ENCODE measurements at places on chromosomes 6 and 20.

DNA sequence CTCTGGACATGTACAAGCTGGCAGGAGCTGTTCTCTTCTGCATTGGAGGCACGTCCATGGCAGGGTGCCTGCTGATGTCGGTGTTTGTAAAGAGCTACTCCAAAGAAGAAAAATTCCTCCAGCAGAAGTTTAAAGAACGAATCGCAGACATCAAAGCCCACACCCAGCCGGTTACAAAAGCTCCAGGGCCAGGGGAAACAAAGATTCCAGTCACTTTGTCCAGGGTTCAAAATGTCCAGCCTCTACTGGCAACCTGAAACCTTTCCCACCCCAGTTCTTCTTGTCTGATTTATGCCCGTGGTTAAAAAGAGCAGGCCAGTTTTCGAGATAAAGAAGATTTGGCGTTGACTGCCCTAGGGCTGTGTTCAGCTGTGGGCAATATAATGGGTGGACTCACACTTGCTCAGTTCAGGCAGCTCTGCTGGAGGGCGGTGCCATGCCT lies 19.7 kb downstream of the NRSN1 start:
- DNase-seq = no peak

GRCh38 chr6:138410972-138411880 lies 7.2 kb downstream of the HEBP2 start:
- DNase-seq = no peak

DNA sequence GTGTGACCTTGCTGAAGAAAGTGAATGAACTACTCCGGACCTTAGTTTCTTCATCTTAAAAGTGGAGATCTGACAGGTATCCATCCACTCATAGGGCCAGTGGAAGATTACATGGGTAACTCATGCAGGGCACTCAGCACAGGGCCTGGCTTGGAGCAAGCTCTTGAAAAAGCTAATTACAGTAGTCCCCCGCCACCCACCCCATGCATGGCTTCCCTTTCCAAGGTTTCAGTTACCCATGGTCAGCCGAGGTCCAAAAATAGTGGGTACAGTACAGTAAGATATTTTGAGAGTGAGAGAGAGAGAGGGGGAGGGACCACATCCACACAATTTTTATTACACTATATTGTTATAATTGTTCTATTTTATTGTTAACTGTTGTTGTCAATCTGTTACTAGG lies 7.1 kb upstream of the PMEPA1 start:
- DNase-seq = no peak

- no peak for DNase-seq
Measured at GRCh38 chr6:50135968-50136367, 86.2 kb upstream of the DEFB112 start.

Data from right lobe of liver (tissue), 6 donors.